ENCODE measurements at places on chromosomes 12 and 14.

DNA sequence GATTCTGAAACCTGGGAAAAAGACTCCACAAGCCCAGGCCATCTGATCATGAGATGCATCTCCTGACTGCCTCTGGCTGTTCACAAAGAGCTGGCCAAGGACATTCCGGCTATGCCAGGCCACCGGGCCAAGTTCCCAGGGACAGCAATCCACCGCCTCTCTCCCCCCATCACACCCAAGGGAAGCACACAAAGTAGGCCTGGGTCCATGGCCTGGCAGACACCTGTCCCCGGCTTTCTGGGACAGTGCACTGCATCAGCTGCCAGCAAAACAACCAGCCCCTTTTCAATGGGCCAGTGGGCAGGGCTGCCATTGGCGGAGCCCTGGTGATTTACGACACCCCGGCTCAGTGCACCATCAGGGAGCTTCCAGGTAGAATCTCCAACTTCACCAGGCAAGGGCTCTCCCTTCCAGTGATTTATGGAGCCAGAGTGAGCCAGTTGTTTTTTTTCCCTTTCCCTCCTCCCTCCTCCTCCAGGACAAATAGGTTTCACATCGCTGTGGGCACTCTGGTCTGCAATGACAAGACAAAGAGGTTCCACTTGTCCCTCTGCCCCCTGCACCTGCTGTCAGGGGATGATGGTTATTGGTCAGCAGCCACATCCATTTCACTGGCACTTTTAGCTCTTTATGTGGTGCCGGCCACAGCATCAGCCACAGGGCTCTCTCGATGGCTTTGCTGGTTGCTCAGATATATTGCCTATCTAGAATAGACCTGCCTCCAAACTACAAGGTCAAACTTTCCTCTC lies 149.6 kb downstream of the SLC38A6 start:
- DNase-seq, result no peak

- no peak for DNase-seq
Observed at GRCh38 chr12:91774434-91774921, 371.2 kb downstream of the BTG1 start.

DNA sequence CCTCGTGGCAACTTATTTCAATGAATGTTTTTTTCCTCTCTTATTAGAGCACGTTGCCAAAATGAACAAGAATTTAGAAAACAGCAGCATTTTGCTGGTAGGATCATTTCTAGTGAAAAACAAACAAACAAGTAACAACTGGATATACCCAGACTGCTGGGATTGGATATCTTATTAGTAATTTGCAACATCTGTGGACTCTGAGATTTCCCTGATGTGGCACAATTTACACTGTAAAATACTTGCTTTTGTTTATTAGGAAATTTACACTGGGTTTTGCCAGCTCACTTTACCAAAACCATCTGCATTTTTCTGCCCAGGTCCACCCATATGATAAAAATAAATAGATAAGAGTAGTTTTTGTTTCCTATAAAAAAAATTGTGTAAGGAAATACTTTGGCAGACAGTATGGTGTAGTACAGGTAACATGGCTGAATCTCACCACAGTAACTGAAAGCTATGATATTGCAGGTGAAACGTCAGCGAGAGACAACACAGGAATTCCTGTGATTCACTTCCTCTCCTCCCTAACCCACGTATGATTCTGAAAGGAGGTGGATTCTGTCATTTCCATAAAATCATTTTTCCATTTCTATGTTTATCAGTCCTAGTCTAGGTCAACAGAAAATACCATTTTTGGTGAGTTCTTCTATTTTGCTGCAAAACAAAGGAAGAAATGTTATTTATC lies 176.2 kb upstream of the NOVA1 start:
- no peak for DNase-seq

- no peak for DNase-seq
Observed at GRCh38 chr12:115351514-115352077, 667.6 kb upstream of the TBX3 start.

DNA sequence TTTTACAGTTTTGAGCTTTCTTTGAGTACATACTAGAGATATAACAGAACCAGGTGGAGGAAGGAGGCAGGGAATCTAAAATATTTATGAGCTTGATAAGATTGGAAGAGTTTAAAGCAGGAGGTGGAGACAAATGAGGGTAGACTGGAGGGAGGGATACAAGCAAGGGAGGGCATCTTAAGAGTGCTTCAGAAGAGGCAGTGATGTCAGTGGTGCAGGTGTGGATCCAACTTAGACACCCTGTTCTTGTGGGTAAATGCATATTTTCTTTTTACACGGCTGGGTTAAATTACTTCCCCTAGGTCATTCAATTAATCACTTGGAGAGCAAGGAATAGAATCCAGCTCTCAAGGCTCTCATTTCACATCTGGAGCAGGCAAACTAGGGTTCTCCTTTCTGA lies 146.1 kb upstream of the LRIG3 start:
- DNase-seq, result no peak

All from pulmonary artery endothelial cell (primary cell).